ENCODE measurements at places on chromosomes 3 and 15.

DNA sequence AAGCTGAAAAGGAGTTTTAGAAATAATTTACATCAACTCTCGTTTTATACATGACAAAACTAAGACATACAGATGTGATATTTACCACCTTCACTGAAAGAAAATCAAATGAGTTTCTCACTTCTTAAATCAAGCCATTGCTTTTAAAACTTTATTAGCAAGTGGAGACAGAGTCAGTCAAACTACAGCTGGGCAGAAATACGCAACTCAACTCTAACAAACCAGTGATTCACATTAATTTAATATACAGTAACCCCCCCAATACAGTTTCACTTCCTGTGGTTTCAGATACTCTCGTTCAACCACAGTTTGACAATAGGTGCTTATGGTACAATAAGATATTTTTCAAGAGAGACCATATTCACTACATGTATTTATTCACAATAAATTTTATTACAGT lies 477.1 kb downstream of the MAGI1 start:
- DNase-seq = no peak

DNA sequence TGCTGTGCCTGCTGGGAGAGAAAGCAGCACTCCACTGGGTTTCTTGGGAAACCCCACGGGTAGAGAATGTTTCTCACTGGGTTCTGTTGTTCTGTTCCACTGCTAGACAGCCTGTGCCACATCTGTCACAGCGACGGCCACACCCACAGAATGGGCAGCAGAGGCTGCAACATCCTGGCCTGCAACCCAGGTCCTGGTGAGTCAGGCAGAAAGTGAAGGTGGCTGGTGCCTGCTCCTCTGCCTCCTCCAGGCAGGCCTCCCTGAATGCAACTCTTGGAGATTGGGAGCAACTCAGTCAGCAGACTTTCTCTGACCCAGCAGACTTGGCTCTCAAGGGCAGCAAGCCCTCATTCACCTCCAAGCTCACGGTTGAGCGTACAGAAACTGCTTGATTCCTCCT lies 13.0 kb downstream of the C3orf18 start:
- DNase-seq = no peak

GRCh38 chr3:86934851-86935250 lies 56.1 kb downstream of the VGLL3 start:
- no peak for DNase-seq

- no peak for DNase-seq
These were observed at the start of gene ANKUB1 for GRCh38 chr3:149792452-149793270. ANKUB1 (minus strand) TSS chr3:149792554; CDS start chr3:149792366, 188 bp downstream.

GRCh38 chr3:16671690-16672089 lies 66.5 kb upstream of the DAZL start:
- DNase-seq = no peak

GRCh38 chr15:101531170-101531569 lies 41.7 kb upstream of the PCSK6 start:
- no peak for DNase-seq

- no peak for DNase-seq
These were observed 1.5 kb upstream of the P2RY12 start for GRCh38 chr3:151386056-151386455.

DNA sequence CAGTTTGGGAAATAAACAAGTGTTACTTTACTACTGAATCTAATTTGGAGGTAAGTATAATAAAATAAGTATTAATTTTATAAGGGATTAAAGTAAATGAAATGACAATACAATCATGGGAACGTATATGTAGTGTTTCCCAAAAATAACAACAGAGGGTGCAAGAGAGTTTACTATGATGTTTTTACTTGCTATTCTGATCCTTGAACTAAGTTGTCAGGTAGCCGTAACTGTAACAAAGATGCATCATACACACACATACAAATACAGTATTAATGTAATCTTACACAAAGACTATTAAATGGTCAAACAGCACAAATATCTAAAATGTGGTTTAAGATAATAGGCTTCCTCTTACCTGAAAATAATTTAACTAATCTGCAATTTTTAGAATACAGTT lies 311.4 kb downstream of the TBC1D5 start:
- DNase-seq = no peak

DNA sequence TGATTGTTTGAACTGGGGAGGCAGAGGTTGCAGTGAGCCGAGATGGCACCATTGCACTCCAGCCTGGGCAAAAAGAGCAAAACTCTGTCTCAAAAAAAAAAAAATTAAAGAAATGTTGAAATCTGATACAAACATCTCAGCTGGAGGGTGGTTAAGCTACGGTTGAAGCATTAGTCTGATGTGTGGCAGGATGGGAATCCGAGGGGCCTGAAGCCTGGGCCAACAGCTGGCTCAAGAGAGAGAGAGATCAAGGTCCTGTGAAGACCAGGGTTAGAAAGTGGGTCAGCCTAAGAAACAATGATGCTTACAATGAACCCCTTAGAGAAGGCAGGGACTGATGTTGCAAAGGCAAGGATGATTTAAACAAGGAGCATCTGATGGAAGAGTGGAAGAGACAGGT lies 69.8 kb downstream of the CD200R1L start:
- DNase-seq = no peak

GRCh38 chr3:156981005-156981404 lies 154.9 kb downstream of the LEKR1 start:
- no peak for DNase-seq

- no peak for DNase-seq
These were observed 369.5 kb downstream of the MFSD1 start for GRCh38 chr3:159171333-159171732.

Data from stimulated activated CD8-positive, alpha-beta memory T cell treated with anti-CD3 and anti-CD28 coated beads, Interleukin-15, amount 100 ng/mL, for 4 hours (primary cell).